ENCODE measurements at places on chromosomes 7 and 10.

DNA sequence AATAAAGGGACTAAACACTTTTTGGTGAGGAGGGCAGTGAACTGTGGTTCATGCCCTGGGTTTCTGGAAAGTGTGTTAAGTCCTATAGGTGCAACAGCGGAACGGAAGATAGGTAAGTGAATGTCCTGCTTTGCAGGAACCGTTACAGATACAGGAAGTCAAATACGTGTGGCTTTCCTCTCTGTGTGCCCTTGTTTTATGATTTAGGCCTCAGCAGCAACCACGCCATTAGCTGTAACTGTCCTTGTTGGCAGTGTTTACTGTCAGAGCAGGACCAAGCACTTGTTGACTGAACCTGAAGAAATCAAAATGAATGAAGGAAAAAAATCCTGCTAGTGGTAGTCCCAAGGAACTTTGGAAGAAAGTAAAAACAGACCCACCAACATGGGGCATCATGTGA lies 150.3 kb downstream of the PIP4K2A start:
- DNase-seq = no peak

GRCh38 chr10:72272689-72273409 lies 875 bp upstream of the DDIT4 start:
- peak; percentile 84 for DNase-seq

GRCh38 chr10:93073539-93074146 lies at the start of gene CYP26A1:
CYP26A1 (plus strand) TSS chr10:93073893; CDS start chr10:93073935, 42 bp downstream.
- DNase-seq = no peak

DNA sequence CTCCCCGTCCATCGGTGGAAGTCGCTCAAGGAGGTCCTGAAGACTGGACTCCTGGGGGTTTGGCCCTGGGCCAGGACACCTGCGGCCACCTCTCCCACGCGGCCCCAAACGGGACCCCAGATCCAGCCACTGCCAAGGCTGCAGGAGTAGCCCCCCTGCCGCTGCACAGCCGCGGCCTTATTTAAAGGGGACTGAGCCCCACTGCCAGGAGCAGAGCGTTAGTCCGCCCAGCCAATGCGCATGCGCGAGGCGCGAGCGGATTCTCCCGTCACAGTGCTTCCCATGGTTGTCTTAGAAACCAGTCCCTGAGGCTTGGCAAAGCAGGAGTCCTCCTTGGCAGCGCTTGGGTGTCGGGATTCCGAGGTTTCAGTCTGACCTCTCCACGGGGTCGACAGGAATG lies 320.0 kb downstream of the ZNF716 start:
- DNase-seq = no peak

GRCh38 chr10:96673318-96674099 lies 46.8 kb downstream of the PIK3AP1 start:
- DNase-seq = no peak

- DNase-seq = no peak
Observed at GRCh38 chr10:2367083-2367482, 629.8 kb upstream of the ADARB2 start.
